ENCODE measurements at places on chromosomes 7 and 10.

GRCh38 chr7:47190462-47190861 lies 391.4 kb downstream of the TNS3 start:
- no peak for DNase-seq

DNA sequence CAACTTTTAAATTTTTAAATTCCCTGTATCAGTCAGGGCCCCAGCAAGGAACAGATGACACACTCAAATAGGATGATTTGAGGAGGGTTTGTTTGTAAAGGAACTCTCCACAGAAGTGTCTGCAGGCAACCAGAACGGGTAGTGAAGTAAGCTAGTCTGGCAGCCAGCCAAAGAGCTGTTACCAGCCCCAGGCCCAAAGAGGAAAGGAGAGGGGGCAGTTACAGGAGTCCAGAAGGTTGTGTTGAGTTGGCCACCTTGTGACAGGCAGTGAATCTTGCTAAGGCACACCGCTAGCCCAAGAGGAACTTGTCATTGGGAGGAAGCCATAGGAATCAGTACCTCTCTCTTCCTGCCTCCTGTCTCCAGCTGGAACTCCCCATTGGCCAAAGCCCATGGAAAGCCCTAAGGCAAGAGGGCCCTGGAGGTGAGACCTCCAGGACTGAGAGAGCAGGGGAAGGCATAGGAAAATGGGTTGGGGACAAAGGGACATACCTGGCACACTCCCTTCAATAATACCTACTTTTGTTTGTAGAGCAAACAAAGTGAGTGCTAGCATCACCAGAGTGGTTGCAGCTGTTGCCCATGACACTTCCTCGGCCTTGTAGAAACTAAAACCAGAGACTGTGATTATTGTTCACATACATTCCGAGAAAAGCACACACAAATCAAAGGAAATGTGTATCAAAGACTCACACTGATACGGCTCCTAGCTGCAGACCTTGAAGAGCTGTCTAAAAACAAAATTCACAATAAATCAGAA lies 25.4 kb upstream of the GATAD1 start:
- no peak for DNase-seq

GRCh38 chr7:127979728-127980126 lies 51.5 kb downstream of the LRRC4 start:
- no peak for DNase-seq

DNA sequence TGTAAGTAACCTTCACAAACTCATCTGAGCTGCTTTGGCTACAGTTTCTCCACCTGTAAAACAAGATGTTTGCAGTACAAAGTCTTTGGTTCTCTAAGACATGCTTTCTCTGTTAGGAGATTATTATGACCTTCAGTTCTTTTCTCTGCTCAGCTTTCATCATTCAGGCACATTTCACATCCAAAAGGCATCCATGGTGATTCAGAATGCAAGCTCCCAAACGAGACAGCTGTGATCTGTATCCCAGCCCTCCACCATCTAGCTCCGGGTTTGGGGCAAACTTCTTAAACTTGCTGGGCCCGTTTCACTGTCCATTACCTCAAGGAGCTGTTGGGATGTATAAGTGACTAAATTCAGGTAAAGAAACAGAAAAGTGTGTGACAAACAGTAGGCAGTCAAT lies 95.8 kb upstream of the COL1A2 start:
- no peak for DNase-seq

DNA sequence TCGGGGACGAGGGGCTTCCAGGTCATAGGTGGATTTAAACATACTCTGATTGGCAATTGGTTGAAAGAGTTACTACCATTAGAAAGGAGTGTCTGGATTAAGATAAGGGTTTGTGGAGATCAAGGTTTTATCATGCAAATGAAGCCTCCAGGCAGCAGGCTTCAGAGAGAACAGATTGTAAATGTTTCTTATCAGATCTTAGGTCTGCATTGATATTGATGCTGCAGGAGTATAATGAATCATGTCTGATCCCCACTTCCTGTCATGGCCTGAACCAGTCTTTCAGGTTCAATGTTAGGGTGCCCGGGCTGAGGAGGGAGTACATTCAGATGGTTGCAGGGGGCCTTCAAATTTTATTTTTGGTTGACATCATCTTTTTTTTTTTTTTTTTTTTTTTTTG lies 51.4 kb downstream of the SH3PXD2A start:
- DNase-seq = peak; percentile 14
